ENCODE measurements at places on chromosomes 3 and 15. TPM values are rescaled to one million over a fixed set of nuclear protein-coding genes. Genes with fewer than 3 reads are reported as not detected.

GPR149 gene
- total RNA-seq = not detected

C3orf70 gene
- total RNA-seq = 1.5 TPM

RGMA gene
- total RNA-seq = 0.32 TPM

CPN2 gene
- total RNA-seq = not detected

CCRL2 gene
- total RNA-seq = not detected

All from smooth muscle cell of the umbilical artery (primary cell).